Glutamatergic neuron (in vitro differentiated cells): ENCODE measurements at places on chromosomes 3 and 15. TPM values are rescaled to one million over a fixed set of nuclear protein-coding genes. Genes with fewer than 3 reads are reported as not detected.

The GOLGA6B gene
- not detected for total RNA-seq

The SERPINI2 gene
- total RNA-seq, result not detected

The PLIN1 gene
- not detected for total RNA-seq

The TRH gene
- total RNA-seq, result 1.7 TPM

The CEMIP gene
- total RNA-seq, result 0.25 TPM
